Activated T-cell treated with anti-CD3 and anti-CD28 coated beads for 24 hours (primary cell): ENCODE measurements at places on chromosomes 4 and X.

DNA sequence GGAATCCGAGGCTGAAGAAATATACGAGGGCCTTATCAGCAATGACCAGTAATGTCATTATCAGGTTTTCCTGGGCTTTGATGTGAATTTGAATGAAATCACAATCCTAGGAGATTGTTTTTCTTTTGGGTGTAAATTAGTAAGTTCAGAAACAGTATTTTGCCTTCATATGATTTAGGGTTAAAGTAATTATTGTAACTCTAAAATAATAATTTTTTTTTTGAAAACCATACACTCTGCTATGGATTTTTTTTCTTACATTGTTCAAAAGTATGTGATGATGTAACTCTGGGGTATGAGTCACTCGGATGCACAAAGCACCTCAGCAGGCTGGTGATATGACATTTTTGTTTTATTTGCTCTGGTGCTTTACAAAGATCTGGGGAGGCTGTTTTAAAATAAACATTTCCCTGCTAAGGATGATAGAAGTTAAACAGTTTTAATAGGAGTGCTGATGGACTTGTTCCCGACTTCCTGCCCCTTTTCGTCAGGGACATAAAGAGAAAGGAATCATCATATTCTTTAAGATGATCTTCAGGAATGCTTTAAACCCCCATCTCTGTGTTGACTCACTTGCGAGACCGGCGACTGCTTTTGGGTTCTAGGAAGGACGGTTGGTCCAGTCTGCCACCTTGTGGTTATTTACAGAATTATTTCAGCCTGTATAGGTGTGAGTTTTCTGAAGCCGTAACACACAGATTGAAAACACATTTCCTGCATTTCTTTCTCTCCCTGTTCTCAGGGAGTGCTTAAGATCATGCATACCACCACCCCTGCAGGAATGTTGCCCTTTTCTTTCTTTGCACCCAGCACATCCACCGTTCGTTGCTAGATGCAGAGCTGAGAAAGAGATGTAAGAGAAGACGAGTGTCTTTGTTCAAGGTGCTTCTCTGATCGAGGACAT lies 72.5 kb downstream of the RAPGEF2 start:
- DNase-seq, result peak; percentile 49

- DNase-seq, result no peak
Observed at GRCh38 chr4:184895012-184895695, 69.4 kb upstream of the ACSL1 start.

DNA sequence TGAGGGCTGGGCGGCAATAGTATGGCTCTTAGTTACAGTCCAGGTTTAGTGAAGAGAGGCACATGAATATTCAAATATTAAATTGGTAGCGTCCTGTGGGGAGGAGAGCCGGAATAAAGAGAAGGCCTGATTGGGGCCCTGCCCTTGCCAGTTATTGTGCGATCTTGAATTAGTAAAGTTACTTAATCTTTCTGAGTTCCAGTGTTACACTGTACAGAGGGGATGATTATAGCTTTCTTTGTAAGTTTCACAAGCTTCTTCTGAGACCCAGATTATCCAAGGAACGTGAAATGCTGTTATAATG lies 1.2 kb downstream of the METAP1 start:
- DNase-seq, result no peak

GRCh38 chr4:77395481-77395880 lies 210.1 kb upstream of the CXCL13 start:
- DNase-seq, result no peak

- DNase-seq, result no peak
Observed at GRCh38 chrX:103155201-103155600, 59.7 kb upstream of the BEX4 start.

DNA sequence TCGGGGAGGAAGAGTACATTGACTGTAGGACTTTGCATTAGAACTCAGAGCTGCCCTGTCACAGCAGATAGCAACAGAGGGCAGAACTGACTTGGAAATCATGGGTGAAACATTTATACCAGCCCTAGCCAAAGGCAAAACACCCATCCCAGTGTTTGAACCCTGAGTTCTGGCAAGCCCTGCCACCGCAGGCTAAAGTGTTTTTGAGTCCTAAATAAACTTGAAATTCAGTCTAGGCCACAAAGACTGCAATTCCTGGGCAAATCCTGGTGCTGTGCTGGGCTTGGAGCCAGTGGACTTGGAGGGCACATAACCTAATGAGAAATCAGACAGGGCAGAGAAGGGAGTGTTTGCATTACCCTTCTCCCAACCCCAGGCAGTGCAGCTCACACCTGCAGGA lies 1015.7 kb downstream of the FSTL5 start:
- DNase-seq, result no peak

- peak; percentile 32 for DNase-seq
Observed at GRCh38 chr4:140156529-140157171, 2.7 kb upstream of the MAML3 start.

- no peak for DNase-seq
Observed at GRCh38 chr4:108492816-108493595, 127.4 kb upstream of the RPL34 start.

DNA sequence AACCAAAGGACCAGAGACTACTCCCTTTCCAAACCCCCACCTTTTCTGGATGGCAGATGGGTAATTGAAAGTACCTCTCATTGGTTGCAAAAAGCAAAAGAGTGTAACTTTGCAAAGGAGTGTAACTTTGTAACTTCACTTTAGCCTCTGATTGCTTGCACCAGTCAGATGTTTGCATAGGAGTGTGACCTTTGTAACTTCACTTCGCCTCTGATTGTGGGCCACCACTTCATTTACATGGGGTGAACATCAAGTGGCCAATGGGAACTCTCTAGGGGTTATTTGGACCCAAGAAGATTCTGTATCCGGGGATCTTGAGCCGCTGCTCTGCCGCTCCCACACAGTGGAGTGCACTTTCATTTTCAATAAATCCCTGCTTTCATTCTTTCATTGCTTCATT lies 9.9 kb upstream of the SLC25A43 start:
- DNase-seq, result no peak

GRCh38 chr4:183321079-183321478 lies 1.0 kb upstream of the CLDN22 start:
- DNase-seq, result no peak

GRCh38 chr4:94926936-94927335 lies 169.2 kb downstream of the BMPR1B start:
- DNase-seq, result no peak

DNA sequence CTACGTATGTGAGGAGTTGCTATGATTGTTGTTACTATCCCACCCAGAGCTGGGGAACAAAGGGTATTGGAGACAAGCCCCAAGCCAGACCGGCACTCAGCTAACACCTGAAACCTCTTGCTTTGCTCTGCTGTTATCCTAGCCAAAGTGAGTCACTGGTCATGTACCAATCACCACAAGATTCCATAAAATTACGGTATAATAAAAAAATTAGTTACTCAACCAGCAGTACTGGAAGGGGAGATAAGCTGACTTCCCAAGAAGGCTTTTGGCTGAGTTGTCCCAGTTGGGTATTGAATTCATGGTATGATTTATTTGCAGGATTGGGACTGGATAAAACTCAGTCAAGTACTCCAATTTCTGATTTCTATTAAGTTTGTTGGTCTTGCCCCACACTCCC lies 5.3 kb downstream of the EDA2R start:
- DNase-seq, result no peak

DNA sequence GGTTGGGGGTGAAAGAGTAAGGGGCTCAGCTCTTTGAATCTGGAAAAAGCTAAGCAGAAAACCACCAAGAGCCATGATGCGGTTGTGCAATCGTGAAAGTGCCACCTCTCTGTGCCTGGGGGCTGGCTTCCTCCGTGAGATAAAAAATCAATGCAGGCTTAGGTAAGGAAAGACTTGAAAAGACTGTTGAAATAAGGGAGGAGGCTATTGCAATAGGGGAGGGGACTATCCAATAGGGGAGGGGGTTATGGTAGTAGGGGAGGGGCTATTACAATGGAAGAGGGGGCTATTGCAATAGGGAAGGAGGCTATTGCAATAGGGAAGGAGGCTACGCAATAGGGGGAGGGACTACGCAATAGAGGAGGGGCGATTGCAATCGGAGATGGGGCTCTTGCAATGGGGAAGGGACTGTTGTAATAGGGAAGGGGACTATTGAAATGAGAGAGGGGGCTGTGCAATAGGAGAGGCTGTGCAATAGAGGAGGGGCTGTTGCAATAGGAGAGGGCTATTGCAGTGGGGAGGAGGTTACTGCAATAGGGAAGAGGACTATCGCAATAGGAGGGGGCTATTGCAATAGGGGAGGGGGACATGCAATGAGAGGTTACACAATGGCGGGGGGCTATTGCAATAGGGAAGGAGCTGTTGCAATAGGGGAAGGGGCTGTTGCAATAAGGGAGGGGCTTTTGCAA lies 162.3 kb upstream of the PSAPL1 start:
- DNase-seq, result no peak

- no peak for DNase-seq
Observed at GRCh38 chr4:87580057-87580456, 28.3 kb upstream of the DSPP start.

- no peak for DNase-seq
Observed at GRCh38 chr4:38670939-38671591, 7.1 kb downstream of the KLF3 start.

DNA sequence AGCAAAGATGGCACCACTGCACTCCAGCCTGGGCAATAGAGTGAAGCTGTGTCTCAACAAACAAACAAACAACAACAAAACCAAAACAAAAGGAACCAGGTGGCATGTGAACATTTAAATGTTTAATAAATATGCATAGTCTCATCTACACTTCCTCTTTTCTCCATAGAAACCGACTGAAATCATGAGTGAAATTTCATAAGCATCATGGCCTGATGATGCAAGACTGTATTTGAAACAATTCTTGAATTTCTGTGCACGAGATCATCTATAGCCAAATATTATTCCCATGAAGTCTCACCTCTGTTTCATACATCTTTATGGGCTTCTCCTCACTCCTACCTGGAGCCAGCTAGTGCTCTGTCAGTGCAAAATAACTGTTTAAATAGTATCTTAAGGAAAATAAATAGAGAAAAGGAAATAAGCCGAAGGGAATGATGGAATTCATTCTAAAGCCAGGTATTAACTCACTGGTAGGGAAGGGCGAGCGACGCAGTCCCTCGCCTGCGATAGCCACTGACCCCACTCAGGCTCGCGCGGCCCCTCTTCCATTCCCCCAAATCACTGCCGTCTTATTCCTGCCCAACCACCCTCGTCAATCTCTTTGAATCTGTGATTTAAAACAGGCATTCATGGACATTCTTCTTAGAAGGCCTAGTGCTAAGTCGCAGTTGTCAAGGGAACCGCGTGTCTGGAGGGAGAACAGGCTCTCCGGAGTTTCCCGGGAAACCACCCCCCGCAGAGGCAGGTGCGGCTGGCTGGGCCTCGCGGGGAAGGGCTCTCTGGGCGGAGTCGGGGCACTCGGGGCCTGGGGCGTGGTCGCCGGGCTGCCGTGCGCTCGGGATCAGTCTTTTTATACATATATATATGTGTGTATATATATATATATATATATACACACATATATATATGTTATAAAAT lies 52.4 kb upstream of the TRIM2 start:
- DNase-seq, result no peak

DNA sequence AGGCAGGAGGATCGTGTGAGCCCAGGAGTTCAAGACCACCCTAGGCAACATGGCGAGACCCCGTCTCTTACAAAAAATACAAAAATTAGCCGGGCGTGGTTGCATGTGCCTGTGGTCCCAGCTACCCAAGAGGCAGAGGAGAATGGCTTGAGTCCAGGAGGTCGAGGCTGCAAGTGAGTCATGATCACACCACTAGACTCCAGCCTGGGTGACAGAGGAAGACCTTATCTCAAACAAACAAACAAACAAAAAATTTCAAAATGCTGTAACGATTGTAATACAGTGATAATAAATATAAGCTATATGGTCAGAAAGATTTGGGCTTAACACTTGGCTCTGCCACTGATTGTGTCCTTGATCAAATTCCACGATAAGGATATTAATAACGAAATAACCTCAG lies 24.2 kb downstream of the SLC25A4 start:
- no peak for DNase-seq

GRCh38 chr4:119244344-119244743 lies 31.8 kb downstream of the USP53 start:
- DNase-seq, result no peak

DNA sequence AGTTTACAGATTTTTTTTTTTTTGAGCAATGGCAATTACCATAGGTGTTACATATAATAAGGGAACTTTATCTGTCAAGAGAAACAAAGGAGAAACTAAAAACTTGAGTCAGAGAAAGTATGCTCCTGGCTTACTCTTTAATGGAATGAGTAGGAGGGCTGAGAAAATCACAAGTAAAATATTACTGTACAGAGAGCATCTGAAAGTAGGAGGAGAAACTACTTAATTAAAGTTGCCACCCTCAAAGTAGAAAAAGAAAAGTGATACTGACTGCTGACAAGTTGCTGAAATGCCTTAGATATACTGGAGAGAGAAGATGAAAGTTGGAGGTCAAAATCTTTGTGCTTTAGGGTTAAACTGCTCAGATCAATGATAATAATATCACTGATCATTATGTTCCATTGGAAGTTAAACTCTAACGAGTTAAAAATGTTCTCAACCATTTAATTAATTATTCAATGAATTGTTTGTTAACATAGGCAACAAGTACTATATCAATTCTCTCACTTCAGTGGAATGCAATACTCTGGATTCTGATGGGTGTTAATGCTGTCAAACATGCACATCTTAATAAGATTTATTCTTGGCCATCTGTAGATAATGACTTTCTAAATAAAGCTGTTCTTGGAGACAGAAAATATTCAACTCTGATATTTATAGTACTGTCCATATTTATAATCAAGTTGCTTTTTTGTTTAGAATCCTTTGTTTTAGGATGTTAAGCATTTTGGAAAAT lies 61.2 kb upstream of the CAMK2D start:
- no peak for DNase-seq

- no peak for DNase-seq
Observed at GRCh38 chr4:84493092-84493850, 5.8 kb downstream of the NKX6-1 start.

DNA sequence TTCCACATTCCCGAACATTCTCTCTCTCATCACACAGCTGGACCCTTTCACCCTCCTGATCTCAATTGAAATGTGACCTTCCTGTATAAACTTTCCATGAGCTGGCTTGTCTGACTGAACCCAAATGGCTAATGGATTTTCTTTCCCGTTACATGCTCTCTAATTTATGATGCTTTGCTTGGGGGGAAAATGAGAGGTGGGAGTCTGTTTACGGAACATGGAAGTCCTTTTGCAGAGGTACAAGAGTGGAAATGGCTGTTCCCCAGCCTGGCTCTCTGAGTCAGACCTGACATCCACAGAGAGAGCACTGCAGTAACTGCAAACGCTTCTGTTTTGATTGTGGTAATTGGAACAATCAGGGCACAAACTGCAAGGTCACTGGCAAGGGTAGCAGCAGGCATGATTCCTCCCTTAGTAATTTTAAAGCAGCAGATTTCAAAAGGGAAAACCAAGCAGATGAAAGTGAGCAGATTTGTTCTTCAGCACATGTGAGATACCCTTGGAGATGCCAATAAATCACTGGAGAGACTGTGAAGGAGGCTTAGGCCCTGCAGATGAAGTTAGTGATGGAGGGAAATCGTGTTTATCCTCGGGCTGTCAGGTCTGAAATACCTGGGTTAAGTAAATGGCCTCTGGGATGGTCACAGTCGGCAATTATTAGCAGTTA lies 83.9 kb downstream of the SNCA start:
- DNase-seq, result no peak
